ENCODE measurements at places on chromosomes 11 and 22.

GRCh38 chr11:113971506-113972195, 3.3 kb upstream of the HTR3A start:
- no peak for DNase-seq

DNA sequence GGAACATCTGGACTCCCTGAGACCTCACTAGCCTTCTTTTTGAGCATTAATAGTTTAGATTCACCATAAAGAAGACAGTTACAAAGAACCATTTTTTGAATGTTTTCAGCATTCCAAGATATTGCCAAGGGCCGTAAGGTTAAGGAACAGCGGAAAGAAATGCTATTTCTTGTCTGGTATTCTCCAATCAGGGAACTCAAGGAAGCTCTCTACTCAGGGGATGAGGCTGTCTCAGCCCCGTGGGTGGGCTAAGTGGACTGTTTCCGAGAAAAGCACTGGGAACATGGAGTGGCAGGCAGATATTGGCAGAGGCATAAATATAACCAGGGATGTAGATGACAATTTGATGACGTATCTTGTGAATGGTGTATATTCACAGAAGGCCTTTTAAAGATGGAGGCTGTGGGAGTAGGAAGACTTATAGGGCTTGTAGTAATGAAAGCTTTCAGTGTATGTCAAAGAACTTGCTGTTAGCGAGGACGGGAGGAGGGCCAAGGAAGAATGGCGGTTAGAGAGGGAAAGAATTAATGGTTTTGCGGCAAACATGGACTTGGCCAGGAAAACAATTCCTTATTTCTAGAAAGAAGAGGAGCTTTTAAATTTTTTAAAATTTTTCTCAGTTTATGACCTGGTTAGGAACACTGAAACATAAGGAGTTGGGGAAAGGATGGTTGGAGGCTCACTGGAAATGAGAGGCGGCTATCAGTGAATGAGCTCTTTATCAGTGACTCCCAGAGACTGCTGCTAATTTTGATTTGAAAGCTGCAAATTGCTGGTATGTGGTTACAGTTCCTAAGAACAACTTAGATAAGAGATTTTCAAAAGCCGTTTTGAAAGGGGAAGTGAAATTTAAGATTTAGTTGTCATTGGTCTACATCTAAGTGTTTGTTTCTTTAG, 64.6 kb downstream of the ST3GAL4 start:
- DNase-seq = no peak

GRCh38 chr11:94171693-94172440, 43.2 kb downstream of the PANX1 start:
- DNase-seq = peak; percentile 54

DNA sequence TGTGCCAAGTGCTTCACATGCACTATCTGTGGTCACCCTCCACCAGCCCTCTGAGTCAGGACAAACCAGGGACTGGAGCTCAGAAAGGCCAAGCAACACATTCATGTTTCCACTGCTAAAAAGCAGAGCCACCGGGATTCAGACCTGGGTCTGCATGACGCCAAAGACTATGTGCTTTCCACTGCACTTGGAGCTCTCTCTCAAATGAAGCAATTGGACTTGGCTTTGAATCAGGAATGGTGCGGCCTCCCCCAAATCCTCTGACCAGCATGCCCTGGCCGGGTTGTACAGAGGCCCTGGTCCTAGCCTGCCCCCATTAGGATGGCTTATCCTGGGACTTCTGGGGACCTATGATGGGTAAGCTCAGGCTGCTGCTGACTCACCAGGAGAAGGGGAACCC, 80.7 kb downstream of the PKNOX2 start:
- no peak for DNase-seq

DNA sequence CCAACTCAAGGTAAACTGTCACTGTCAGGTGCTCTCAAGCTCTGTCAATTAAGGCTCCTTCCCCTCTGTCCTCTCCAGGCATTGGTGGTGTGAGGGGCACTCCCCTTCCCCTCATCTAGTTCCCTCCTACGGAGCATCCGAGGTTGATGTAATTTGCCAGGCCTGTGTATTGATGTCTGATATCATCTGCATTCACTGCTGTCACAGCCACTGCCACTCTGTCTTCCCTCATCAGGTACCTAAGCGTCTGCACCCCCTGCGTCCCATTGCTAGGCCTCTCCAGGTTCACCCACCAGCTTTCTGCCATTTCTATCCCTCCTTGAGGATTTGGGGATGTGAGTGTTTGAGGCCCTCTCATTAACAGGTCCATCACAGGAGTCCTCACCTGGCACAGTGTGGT, 50.0 kb upstream of the SYT13 start:
- DNase-seq = no peak

GRCh38 chr22:46524203-46524740, 13.1 kb downstream of the CELSR1 start:
- DNase-seq = no peak

GRCh38 chr11:124595302-124595701, 15.9 kb upstream of the PANX3 start:
- no peak for DNase-seq

DNA sequence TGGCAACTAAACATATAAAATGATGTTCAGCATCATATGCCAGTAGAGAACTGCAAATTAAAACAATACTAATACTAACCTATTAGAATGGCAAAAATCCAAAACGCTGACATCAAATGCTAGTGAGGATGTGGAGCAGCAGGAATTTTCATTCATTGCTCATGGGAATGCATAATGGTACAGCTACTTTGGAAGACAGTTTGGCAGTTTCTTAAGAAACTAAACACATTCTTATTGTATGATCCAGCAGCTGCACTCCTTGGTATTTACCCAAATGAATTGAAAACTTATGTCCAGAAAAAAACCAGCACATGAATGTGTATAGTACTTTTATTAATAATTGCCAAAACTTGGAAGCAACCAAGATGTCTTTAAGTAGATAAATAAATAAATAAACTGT, 258.0 kb downstream of the TENM4 start:
- no peak for DNase-seq

- peak; percentile 76 for DNase-seq
Measured at GRCh38 chr11:8209208-8209807, 40.5 kb upstream of the RIC3 start.

DNA sequence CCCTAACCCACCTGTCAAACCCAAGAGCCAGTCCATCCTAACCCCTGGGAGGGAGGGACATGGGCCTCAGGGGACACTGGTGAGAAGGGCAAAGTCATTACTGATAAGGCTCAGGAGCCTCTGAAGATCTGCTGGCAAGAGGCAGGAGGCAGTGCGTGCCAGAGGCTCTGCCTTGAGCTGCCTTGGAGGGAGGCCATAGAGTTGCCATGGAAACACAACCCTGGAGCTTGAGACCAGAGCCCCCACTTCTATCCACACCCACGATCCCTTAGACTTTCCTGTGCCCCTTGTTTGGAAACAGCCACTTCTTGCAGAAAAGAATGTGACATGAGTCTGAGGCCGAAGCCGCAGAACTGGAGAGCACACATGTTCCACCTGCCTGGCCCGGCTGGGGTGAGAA, 89.7 kb upstream of the CSNK2A3 start:
- no peak for DNase-seq

GRCh38 chr11:78921509-78921908, 346.8 kb upstream of the NARS2 start:
- DNase-seq = no peak

GRCh38 chr22:42955087-42955635, 59.8 kb downstream of the PACSIN2 start:
- DNase-seq = no peak

DNA sequence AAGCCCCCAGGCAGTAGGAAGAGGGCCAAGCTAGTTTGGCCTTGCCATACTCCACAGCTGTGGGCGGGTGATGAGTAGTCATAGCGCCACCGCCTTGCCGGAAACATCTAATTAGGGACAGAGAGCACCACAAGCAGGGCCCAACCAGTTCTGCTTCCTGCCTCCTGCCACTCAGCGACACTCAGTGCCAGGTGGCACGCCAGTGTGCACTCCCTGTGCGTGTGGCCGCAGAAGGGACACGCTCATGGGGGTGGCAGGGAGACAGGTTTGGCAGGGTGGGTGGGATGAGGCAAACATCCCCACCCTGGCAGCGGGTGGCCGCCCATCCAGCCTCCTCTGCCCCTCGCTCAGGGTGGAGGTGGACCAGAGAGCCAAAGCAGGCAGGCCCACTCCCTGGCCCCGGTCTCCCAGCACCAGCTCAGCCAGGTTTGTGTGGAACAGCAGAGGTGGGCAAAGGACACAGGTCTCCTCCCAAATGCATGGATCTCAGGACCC, 4.9 kb downstream of the OVOL1 start:
- no peak for DNase-seq

- DNase-seq = peak; percentile 68
Measured at GRCh38 chr11:123429913-123430720, at the start of gene GRAMD1B. GRAMD1B (plus strand) TSS chr11:123430269; CDS start chr11:123430793, 524 bp downstream.

DNA sequence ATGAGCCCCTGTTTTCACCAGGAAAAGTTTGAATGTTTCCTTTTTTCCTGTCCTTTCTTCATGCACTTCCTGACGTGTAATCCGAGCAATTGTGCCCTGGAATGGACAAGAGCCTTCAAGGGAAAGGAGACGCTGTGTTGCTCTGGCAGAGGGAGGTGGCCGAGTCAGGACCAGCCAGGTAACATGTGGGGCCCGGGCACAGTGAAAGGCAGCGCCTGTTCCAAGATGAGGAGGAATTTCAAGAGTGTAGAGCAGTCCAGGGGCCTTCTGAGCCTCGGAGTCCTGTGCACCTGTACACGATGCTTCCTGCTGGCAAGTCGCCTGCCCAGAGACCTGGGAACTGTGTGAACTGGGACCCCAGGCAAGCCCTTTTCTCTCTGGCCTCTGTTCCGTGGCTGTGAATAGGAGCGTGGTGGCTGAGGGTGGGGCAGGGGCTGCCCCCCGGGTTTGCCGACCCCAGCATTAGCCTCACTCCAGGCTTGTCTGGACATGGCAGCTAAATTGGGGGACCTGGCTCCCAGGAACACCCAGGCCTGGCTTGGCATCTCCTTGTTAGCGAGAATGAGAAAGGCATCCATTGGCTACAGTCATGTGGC, 92.0 kb downstream of the MYEOV start:
- DNase-seq = no peak

- no peak for DNase-seq
Measured at GRCh38 chr22:44192098-44192815, 11.5 kb downstream of the PARVG start.

GRCh38 chr22:20131859-20132685, 468 bp downstream of the ZDHHC8 start:
- DNase-seq = peak; percentile 68

GRCh38 chr22:26377170-26377830, 51.8 kb upstream of the ASPHD2 start:
- no peak for DNase-seq

Data from Right ventricle myocardium superior (tissue), 1 donor.